Mesangial cell (primary cell): ENCODE measurements at places on chromosomes 16 and 17. TPM values are rescaled to one million over a fixed set of nuclear protein-coding genes. Genes with fewer than 3 reads are reported as not detected.

DNAAF8 gene
- total RNA-seq: 0.63 and 0.81 TPM in 2 replicates

ZNF688 gene
- total RNA-seq: 8.0 and 11.8 TPM in 2 replicates

AOC2 gene
- 0.65 and 0.89 TPM in 2 replicates for total RNA-seq

IRX3 gene
- 4.1 and 5.9 TPM in 2 replicates for total RNA-seq

TBX4 gene
- total RNA-seq: not detected in 2 replicates

NUTF2 gene
- total RNA-seq: 417 and 499 TPM in 2 replicates

CAMKK1 gene
- 10.1 and 12.8 TPM in 2 replicates for total RNA-seq

ALOXE3 gene
- under 0.01 and 0.49 TPM in 2 replicates for total RNA-seq

DDX19B gene
- 30.6 and 31.6 TPM in 2 replicates for total RNA-seq

GNG13 gene
- not detected in 2 replicates for total RNA-seq

PSMC5 gene
- 60.0 and 76.8 TPM in 2 replicates for total RNA-seq

ATP1B2 gene
- total RNA-seq: 0.13 TPM in 1 of 2 replicates, not detected in the other

NMRAL1 gene
- 55.3 and 96.1 TPM in 2 replicates for total RNA-seq

KRTAP1-4 gene
- total RNA-seq: not detected in 2 replicates

PRR11 gene
- total RNA-seq: 8.6 and 61.8 TPM in 2 replicates

HNF1B gene
- total RNA-seq: 18.3 and 71.7 TPM in 2 replicates

SDK2 gene
- total RNA-seq: 0.33 and 0.51 TPM in 2 replicates

ACE gene
- total RNA-seq: 0.25 and 0.49 TPM in 2 replicates

CMIP gene
- 16.5 and 25.0 TPM in 2 replicates for total RNA-seq

CCL16 gene
- not detected in 2 replicates for total RNA-seq

PSMD3 gene
- 120 and 196 TPM in 2 replicates for total RNA-seq

KRTAP9-8 gene
- not detected in 2 replicates for total RNA-seq

MT1E gene
- total RNA-seq: 530 and 533 TPM in 2 replicates

CCL4L2 gene
- total RNA-seq: not detected in 2 replicates

TVP23C gene
- total RNA-seq: 2.6 and 7.4 TPM in 2 replicates

FOXN1 gene
- total RNA-seq: not detected in 2 replicates

KRT15 gene
- total RNA-seq: 1.0 and 2.8 TPM in 2 replicates

SYNGR3 gene
- total RNA-seq: 4.6 and 10.0 TPM in 2 replicates

ANKRD40 gene
- 23.1 and 29.7 TPM in 2 replicates for total RNA-seq

NXN gene
- 71.5 and 72.2 TPM in 2 replicates for total RNA-seq

ADAM11 gene
- total RNA-seq: 0.16 and 0.51 TPM in 2 replicates

SLC2A4 gene
- total RNA-seq: under 0.01 and 0.76 TPM in 2 replicates

KRTAP1-5 gene
- total RNA-seq: not detected in 2 replicates

CFAP119 gene
- 4.8 and 5.9 TPM in 2 replicates for total RNA-seq

SKAP1 gene
- 0.33 and 0.51 TPM in 2 replicates for total RNA-seq

SDR42E1 gene
- total RNA-seq: 5.5 and 6.5 TPM in 2 replicates

HSPB9 gene
- not detected in 2 replicates for total RNA-seq

FA2H gene
- 0.16 and 1.1 TPM in 2 replicates for total RNA-seq

KRT24 gene
- total RNA-seq: not detected in 2 replicates

CCL17 gene
- total RNA-seq: not detected in 2 replicates

CMTM2 gene
- 0.13 and 1.3 TPM in 2 replicates for total RNA-seq

PLD6 gene
- 2.6 and 2.8 TPM in 2 replicates for total RNA-seq

ARL5C gene
- not detected in 2 replicates for total RNA-seq

STAT5B gene
- 20.9 and 22.3 TPM in 2 replicates for total RNA-seq

KCNJ12 gene
- 0.65 and 1.4 TPM in 2 replicates for total RNA-seq

CPNE7 gene
- total RNA-seq: 60.1 and 66.8 TPM in 2 replicates

ITGAL gene
- not detected in 2 replicates for total RNA-seq

CDRT15L2 gene
- total RNA-seq: not detected in 2 replicates

PLD2 gene
- total RNA-seq: 13.5 and 30.9 TPM in 2 replicates

HLF gene
- 1.3 TPM in 1 of 2 replicates, not detected in the other for total RNA-seq

KCNAB3 gene
- 0.16 and 0.63 TPM in 2 replicates for total RNA-seq

TSPAN10 gene
- 1.1 and 1.9 TPM in 2 replicates for total RNA-seq

DVL2 gene
- 51.0 and 69.3 TPM in 2 replicates for total RNA-seq
